ENCODE measurements at places on chromosomes 3 and 15.

- no peak for DNase-seq
These were observed 218.7 kb upstream of the CHRNA7 start for GRCh38 chr15:31811641-31812040.

GRCh38 chr3:121667333-121667732 lies 6.6 kb upstream of the HCLS1 start:
- DNase-seq, result no peak

DNA sequence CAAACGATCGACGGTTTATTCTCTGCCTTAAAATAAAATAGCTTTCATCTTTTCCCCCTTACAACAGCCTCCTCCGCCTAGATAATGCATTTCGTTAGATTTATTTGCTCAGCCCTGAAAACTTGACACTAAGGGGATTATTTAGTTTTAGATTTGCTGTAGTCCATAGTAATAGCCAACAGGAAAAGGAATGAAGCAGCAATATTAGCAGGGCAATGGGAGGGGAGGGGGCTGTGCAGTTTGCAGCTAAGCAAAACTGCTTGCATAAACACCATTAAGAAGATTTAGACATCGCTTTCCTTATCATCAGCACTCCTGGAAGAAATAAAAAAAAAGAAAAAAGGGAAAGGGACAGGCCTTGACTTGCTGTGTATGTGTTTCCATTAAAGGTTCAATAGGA lies 286.5 kb upstream of the SOX14 start:
- no peak for DNase-seq

DNA sequence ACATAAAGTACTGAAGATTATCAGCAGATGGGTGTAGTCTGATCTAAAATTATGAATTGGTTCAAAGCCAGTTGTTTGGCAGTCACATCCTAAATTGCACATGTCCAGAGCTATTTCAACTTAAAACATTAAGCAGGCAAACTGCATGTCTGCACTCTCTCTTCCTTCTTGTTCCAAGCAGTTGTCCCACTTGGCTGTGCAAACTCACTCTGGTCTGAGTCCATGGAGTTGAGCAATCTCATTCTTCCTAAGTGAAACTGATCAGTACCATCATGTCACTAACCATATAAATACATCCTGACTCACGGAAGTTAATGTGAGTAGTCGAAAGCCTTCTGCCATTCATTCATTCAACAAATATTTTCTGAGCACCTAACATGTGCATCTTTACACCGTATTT lies 353.0 kb downstream of the ROBO1 start:
- no peak for DNase-seq

- DNase-seq, result no peak
These were observed 260.1 kb upstream of the PLSCR5 start for GRCh38 chr3:146865175-146865755.

GRCh38 chr15:72463702-72464101 lies 10.4 kb upstream of the ARIH1 start:
- DNase-seq, result no peak

GRCh38 chr3:187447737-187448136 lies 79.6 kb downstream of the RTP4 start:
- no peak for DNase-seq

DNA sequence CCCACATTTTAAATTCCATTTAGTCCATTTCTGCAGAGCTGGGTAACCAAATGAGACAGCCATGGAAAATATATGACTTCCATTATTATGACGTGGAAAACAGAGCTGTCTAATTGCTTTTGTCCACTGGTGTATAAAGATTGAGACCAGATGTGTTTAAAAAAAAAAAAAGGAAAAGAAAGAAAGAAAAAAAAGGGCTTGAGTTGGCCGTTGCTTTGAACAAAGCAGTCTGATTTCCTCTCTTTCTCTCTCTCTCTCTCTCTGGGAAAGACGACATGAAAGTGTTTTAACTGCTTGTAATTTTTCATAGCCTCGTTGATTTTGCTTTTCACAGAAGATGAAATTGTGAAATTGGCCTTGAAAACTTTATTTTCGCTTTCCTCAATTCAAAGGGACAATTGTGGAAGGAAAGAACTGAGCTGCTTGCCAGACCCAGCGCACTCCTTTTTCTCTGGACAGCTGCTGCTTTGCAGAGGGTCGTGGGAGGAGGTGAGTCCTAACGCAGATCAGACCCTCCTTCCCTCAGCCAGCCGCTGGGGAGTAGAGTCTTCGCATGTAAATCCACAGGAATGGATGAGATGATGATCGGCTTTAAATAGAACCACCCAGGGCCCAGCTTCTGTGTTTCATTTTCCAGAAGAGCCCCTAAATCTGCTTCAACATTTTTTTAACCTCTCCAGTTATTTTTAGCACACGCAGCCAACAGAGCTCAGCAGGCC lies 42.8 kb upstream of the UBE2E1 start:
- peak; percentile 31 for DNase-seq

GRCh38 chr3:52299879-52300611 lies 12.4 kb downstream of the GLYCTK start:
- DNase-seq, result no peak

GRCh38 chr3:6799264-6799915 lies 61.5 kb upstream of the GRM7 start:
- no peak for DNase-seq

DNA sequence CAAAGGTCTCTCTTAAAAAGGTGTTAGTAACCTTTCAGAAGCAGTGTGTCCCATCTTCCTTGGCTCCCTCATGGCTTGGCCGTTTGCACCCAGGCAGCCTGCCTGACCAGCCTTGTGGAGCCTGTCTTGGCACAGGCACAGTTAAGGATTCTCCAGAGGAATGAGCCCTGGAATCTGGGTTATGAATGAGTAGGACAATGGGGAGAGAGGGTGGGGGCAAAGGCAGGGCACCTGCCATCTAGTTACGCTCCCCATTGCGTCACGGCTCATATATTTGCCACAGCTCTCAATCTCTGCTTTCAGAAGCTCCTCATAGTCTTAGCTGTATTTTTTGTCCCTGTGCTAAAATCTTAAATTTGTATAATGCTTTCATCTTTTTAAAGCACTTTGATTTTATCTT lies 50.6 kb downstream of the WDR76 start:
- DNase-seq, result no peak

- DNase-seq, result no peak
These were observed 374.1 kb upstream of the TBL1XR1 start for GRCh38 chr3:177571271-177571943.

GRCh38 chr3:114155370-114155821 lies 23.5 kb downstream of the DRD3 start:
- DNase-seq, result no peak

DNA sequence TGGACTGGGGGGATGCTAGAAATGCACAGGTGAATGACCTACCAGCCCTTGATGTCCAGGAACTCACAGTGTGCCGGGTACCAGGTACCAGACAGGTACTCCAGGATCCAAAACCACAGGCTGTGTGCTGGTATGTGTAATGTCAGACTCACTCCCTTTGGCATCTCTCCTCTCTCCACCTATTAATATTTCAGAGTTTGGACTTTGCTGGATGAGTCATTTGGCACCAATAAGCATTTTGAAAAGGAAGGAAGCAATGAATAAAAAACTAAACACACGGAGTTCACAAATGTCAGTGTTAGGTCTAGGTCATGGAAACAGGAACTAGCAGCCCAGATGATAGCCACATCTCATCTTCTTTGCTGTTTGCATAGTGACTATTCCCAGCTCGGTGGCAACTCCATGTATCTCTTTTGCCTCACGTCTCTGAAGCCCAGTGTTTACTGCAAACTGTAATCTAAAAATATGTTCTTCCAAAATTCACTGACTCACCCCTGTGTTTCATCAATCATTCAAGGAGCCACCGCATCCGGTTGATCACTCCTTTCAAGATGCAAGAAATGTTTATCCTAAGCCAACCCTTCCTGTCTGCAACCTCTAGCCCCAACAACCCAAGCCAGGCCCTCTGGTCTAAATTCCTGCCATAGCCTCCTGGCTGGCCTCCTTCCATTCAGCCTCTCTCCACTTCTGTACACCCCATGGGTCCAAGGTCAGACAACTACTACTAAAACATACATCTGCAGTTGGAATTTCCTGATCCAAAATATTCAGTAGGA lies 8.4 kb downstream of the ITGB5 start:
- peak; percentile 86 for DNase-seq

GRCh38 chr3:156160647-156161046 lies 40.3 kb downstream of the KCNAB1 start:
- no peak for DNase-seq

DNA sequence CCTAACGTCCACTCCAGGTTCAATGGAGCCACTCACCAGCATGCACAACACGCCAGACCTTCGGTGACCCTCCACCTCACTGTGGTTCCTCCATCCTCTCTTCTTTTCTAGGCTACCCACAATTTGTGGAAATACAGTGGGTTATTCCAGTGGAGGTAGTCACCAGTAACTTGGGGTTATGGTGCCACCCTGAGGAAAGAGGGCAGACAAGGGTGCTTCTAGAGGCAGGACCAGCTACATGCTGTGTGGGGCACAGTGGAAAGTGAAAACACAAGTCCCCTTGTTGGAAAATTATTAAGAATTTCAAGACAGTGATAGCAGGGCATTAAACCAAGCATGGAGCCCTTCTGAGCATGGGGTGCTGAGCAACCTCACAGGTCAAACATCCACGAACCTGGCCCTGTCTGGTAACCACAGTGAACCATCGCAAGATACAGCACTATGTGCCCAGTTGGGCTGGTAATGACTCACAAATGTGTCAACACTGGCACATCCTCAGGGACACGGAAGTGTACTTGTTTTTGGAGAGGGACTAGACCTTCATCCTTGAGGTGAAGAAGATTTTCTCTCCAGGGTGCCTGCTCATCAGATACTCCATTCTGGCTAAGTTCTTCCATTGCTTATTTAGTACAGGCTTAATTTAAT lies 166.7 kb downstream of the STT3B start:
- DNase-seq, result no peak

DNA sequence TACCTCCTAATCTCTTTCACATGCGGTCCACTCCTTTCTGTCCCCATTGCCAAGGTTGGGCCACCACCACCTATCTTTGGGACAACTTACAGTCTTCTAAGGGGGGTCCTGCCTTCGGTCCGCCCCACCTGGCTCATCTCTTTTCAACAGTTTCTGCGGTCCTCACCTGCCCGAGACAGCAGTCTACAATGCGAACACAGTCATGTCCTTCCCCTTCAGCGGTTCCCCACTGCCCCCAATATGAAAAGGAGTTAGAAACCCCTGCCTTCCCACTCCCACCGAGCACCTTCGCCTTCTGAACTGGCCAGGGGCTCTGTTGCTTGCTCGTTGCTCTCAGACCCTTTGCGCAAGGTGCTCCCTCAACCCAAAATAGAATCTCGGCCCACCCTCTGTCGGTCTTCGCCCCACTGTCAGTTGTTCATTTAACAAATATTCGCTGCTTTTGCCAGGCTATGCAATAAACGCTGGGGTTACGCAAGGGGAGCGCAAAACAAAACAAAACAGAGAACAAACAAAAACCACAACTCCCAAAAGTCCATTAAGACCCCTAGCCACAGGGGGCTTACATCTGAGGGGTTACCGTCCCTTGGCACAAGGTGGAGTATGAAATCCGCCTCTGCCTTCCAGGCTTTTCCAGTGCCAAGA lies 611 bp upstream of the FANCI start:
- DNase-seq, result no peak

DNA sequence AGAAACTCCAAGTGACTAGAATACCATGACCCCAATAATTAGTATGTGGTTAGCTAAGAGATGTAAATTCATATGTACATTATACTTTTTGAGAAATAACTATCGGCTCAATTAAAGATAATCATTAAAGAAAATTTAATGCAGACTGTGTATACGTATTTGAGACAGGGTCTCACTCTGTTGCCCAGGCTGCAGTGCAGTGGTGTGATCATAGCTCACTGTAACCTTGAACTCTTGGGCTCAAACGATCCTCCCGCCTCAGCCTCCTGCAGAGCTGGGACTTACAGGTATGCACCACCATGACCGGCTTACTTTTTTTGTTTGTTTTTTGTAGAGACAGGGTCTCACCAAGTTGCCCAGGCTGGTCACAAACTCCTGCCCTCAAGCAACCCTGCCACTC lies 8.7 kb upstream of the CSTA start:
- DNase-seq, result no peak

DNA sequence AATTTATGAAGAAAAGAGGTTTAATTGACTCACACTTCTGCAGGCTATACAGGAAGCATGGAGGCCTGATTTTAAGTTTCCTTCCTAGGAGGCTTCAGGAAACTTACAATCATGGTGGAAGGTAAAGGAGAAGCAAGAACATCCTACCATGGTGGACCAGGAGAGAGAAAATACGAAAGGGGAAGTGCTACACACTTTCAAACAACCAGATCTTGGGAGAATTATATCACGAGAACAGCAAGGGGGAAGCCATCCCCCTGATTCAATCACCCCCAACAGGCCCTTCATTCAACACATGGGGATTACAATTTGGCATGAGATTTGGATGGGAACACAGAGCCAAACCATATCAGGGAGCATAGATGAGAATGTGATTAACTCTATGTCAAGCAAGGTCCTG lies 121.0 kb downstream of the MTHFS start:
- no peak for DNase-seq

DNA sequence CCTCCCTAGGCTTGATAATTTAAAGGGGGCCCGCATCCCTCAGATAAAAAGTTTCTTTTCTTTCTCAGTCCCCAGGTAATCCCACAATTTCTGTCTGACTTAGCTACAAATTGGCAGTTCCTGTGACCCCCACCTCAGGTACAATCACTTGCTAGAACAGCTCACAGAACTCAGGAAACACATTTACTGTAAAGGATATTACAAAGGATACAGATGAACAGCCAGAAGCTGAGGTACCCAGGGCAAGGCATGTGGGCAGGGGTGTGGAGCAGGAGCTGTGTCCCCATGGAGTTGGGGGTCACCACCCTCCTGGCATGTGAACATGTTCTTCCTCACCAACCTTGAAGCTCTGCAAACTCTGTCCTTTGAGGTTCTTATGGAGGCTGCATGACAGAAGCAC lies 73.8 kb downstream of the CMTM8 start:
- no peak for DNase-seq

DNA sequence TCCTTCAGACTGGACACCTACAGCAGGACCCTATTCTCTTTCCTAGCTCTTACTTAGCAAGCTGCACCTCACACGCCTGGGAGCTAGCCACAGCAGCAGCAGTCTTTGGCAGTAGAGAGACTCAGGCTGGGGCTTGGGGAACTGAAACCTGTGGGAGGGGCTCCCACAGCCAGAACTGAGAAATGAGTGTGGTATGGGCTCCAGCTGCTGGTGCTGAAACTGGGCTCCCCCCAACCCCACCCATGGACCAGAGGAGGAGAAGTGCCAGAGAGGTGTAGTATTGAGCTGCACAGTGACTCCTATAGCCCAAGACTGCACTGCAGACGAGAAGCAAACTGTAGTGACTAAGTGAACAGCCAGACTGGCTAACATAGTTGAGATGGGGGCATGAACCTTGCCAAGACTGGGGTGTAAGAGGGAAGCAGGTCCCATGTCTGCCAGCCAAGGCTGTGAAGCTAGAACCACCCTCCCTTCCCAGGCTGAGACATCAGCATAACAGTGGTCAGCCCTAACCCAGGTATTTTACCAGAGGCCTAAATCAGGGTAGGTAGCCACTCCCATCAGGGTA lies 62.5 kb downstream of the MYO5A start:
- no peak for DNase-seq

Data from astrocyte of the cerebellum (primary cell).